Skin of body (tissue), 3 donors: ENCODE measurements at places on chromosomes 1 and 21. TPM values are rescaled to one million over a fixed set of nuclear protein-coding genes. Genes with fewer than 3 reads are reported as not detected.

Gene PKLR
- 0.20 TPM for total RNA-seq

Gene FRRS1
- 31.3 TPM for total RNA-seq

Gene KIF2C
- total RNA-seq, result 10.1 TPM

Gene CA14
- total RNA-seq, result 0.69 TPM

Gene TTC34
- total RNA-seq, result 0.10 TPM

Gene S100A12
- total RNA-seq, result 63.8 TPM

Gene TRIM63
- 4.7 TPM for total RNA-seq

Gene KRTAP15-1
- total RNA-seq, result not detected

Gene CRABP2
- total RNA-seq, result 72.5 TPM

Gene FCGR3A
- total RNA-seq, result 5.0 TPM

Gene CFAP74
- total RNA-seq, result 0.49 TPM

Gene S100A2
- 71.6 TPM for total RNA-seq
